Hypothalamus (tissue), 51 donors: ENCODE measurements at places on chromosomes 1 and 21.

DNA sequence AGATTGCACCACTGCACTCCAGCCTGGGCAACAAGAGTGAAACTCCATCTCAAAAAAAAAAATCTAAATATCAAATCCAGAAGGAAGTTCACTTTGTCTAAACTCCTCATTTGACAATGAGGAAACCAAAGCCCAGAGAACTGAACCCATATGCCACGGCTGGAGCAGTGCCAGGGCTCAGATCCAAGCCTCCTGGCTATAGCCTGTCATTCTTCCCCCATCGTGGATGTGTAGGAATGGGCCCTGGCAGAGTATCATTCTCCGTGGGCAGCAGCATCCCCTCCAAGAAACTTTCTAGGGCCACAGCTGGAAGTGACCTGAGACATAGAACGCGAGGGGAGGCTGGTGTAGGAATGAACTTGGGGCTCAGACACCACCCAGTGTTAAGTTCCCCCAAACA, 47.2 kb downstream of the CAPN9 start:
- no peak for DNase-seq

GRCh38 chr21:31993826-31994825, 121.3 kb downstream of the HUNK start:
- no peak for DNase-seq

DNA sequence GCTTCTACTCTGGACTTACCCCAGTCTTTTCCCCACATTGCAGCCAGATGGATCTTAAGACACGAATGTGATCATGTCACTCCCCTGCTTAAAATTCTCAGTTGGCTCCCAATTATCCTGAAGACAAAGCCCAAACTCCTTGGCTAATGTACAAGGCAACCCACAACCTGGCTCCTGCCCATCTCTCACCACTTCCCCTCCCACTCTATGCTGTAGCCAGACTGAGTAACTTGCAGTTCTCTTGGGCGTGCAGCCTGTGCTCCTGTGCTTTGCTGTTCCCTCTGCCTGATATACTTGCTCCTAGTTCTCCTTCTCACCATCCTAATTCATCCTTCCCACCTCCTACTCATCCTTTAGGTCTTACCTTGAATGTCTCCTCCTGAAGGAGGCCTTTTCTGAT, 56.2 kb downstream of the LGR6 start:
- DNase-seq, result no peak

DNA sequence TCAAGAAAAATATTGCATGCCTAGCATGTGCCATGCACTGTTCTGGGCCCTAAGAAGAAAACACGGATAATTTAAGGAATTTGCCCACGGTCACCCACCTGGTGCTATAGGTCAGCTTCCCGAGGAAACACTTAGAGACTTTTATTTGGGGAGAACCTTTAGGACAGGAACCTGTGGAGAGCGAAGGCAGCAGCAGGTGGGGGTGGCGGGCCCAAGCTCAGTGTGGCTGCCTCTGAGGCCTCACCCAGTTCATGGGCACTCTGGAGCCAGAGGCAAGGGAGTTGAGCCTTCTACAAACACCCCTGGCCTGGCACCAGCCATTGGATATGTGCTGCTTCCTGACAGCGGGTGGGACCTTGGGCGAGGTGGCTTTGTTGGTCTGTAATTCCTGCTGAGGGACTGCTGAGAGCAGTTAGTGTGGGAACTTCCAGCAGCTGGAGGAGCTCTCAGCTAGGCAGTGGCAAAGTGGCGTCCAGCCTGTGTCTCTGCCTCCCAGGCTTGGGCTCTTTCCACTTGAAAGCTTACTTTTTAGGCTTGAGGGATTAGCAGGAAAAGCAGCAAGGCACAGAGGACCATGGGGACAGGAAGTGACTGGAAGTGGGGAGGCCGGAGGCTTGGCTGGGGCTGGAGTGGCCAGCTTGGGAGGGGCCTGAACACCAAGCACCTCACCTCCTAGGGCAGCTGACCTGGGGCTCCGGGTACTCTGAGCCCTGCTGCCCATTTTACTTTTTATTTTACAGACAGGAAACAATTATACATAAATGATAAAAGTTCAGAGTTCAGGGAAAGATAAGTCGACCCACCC, 19.1 kb downstream of the MRPL37 start:
- peak; percentile 25 for DNase-seq

DNA sequence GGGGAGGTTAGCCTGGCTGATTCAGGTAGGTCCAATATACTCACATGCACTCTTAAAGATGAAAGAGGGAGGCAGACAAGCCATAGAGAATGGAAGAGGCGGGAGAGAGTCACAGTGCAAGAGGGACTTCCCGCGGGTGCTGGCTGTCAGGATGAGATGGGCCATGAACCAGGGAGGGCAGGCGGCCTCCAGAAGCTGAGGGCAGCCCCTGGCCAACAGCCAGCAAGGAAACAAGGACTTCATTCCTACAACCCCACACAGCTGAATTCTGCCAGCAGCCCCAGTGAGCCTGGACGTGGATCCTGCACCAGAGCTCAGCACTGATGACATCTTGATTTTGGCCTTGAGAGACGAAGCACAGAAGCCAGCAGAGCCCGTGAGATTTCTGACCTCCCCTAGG, 15.1 kb upstream of the B3GALT5 start:
- no peak for DNase-seq

GRCh38 chr1:104476126-104476525, 726.4 kb downstream of the AMY1C start:
- DNase-seq, result no peak

- DNase-seq, result no peak
Observed at GRCh38 chr1:225896937-225897549, 8.1 kb upstream of the LEFTY1 start.

DNA sequence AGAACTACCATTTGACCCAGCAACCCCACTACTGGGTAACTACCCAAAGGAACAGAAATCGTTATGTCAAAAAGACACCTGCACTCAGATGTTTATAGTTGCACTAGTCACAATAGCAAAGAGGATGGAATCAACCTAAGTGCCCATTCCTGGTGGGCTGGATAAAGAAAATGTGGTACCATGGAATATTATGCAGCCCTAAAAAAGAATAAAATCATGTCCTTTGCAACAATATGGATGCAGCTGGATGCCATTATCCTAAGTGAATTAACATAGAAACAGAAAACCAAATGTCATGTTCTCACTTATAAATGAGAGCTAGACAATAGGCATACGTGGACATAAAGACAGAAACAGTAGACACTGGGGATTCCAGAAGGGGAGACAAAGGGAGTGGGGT, 32.5 kb upstream of the IRF2BP2 start:
- no peak for DNase-seq

- DNase-seq, result no peak
Observed at GRCh38 chr21:34574601-34575529, 40.0 kb downstream of the RCAN1 start.

- no peak for DNase-seq
Observed at GRCh38 chr1:208234721-208235120, 9.5 kb downstream of the PLXNA2 start.

DNA sequence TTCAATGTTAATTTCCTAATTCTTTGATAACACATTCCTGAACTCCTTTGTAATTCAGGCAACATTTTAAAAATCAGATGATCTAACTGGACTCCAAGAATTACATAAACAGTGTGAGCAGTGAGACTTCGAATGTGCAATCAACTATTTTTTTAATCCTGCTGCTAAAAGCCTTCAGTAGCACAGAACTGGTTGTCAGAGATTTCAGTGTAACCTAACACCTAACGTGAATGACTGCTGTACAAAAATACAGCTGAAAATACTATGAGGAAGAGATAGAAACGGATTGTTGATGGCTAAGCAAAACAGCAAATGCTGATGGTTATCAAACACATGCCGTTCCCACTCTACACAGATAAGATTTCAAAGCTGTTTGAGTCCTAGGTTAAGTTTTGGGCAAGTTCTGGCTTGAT, 46.1 kb downstream of the APP start:
- no peak for DNase-seq

GRCh38 chr1:153849487-153850185, 73.1 kb downstream of the GATAD2B start:
- DNase-seq, result no peak

DNA sequence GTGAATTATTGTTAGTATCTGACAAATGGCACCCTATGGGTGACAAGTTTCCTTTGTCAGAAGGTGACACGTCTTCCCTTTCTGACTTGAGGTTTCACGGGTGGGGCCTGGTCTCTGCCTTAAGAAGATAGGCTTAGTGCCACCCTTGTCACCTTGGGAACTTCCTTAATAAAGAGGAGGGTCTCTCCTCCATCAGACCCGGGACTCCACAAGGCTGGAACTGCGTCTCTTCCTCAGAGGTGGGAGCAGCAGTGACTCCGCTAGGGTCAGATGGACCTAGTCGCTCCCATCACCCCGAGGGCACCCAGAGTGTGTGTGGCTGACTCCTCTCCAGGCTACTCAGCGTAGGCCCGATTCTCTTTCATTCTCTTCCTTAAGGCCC, 774 bp upstream of the WDTC1 start:
- DNase-seq, result no peak

- DNase-seq, result no peak
Observed at GRCh38 chr1:20932437-20932977, 145.4 kb upstream of the HP1BP3 start.

GRCh38 chr21:27796106-27796505, 829.2 kb upstream of the ADAMTS5 start:
- DNase-seq, result no peak

DNA sequence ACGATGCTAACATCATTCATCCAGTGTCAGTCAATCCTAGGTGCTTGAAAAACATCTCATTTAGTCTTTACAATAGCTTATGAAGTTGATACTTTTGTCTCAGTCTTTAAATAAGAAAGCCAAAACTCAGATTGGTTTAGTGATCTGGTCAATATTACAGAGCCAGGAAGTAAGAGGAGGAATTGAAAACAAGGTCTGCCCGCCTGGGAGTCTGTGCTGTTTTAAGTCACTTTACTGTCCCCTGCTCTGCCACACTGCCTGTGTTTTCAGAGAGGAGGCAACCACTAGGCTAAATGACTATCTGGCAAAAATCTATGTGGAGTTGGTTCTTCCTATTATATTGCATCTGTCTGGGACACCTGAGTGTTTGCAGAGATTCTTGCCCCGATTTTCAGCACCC, 62.3 kb downstream of the ST6GALNAC3 start:
- DNase-seq, result no peak

DNA sequence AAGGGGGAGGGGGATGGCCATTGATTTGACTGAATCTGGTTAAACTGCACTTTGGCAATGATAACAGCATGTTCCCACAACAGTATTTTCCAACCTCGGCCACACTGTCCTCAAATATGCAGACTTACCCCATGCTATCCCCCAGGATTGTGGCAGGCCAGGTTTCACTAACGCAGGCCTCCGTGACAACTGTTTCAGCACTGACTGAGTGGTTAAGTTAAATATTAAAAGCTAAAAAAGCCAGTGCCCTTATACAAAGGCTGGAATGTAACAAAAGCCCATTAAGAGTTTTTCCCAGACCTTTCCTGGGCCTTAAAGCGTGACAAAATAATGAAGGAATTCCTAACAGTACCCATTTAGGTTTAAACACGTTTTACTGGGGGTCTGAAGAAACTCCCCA, 202.9 kb downstream of the USP25 start:
- DNase-seq, result no peak

GRCh38 chr1:63774617-63775417, 1.0 kb downstream of the ROR1 start:
- DNase-seq, result peak; percentile 47

DNA sequence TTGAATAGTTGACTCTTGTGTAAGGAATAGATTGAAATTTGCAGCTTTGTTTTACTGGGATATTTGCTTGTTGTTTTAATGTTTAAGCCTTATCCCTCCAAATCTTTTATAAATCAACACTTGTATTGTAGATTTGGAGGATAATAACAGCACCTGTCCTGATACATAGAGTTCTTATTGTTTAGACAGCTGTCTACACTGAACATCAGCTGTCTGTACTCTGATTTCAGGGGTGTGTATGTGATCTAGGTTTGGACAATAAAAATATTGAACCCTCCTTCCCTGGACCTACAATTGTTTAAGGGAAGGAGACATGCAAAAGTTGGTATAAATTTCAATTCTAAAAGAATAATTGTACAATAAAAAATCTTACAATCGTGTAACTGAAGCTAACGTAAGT, 48.3 kb upstream of the DPH5 start:
- DNase-seq, result no peak

GRCh38 chr1:165355139-165355976, 1.2 kb downstream of the LMX1A start:
- DNase-seq, result no peak

DNA sequence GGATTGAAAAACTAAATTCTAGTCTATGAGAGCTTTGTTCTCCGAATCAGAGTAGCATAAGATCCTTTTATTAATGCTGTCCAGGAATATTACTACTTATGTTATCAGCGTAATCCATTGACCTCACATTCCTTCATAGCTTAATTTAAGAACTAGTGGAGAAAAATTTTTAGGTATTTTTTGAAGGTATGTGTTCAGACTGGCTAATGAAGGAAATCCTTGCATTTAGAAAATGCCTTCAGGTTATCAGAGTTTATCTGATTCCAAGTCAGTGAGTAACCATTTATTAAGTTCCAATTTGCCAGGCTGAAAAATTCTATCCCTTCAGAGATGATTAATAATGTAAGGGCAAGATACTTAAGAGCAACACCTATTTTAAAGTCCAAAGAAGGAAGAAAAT, 338.2 kb upstream of the B3GALT2 start:
- DNase-seq, result no peak

- no peak for DNase-seq
Observed at GRCh38 chr1:74486036-74486435, 26.4 kb downstream of the LRRC53 start.

- no peak for DNase-seq
Observed at GRCh38 chr1:147634645-147635044, 35.7 kb downstream of the ACP6 start.

DNA sequence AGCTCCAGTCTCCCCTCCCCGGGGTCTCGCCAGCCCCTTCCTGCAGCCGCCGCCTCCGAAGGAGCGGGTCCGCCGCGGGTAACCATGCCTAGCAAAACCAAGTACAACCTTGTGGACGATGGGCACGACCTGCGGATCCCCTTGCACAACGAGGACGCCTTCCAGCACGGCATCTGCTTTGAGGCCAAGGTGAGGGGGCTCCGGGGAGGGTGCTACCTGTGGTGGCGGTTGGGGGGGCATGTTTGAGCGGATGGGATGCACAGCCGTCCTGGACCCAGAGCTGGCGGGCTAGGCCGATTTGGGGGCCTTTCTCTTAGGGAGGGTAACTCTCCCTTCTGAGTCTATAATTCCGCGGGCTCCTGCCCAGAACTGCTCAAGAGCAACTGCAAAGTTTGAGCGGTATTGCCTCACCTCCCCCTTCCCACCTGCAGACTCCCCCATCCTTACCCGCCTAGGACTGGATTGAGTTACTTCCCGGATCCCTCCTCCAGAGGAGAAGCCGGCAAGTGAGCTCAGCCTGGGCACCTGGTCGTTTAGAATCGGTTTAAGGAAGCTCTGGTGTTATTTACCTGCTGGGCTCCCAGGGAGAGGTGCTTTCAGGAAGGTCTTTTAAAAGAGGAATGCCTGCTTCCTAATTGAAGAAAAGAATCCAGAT, 730 bp downstream of the NOS1AP start:
- DNase-seq, result no peak

DNA sequence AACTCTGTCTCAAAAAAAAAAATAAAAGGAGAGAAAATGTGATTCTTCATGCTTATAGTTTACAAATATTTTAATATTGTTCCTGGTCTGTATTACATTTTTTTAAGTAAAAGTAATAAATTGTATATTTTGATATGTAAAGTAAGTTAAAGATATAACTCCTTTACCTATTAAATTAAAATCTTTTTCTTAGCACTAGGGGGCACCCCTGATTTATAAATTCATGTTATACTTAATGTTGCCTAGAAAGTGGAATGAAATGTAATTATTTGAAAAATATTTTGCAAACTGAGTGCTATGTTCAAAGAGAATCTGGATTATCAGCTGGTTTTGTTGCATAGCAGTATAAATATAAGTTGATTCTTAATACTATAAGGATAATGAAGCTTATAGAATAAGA, 49.2 kb downstream of the RALGPS2 start:
- DNase-seq, result no peak
